ENCODE measurements at places on chromosomes 13 and 19.

- no peak for DNase-seq
Measured at GRCh38 chr19:48770266-48770665, 14.9 kb downstream of the FGF21 start.

DNA sequence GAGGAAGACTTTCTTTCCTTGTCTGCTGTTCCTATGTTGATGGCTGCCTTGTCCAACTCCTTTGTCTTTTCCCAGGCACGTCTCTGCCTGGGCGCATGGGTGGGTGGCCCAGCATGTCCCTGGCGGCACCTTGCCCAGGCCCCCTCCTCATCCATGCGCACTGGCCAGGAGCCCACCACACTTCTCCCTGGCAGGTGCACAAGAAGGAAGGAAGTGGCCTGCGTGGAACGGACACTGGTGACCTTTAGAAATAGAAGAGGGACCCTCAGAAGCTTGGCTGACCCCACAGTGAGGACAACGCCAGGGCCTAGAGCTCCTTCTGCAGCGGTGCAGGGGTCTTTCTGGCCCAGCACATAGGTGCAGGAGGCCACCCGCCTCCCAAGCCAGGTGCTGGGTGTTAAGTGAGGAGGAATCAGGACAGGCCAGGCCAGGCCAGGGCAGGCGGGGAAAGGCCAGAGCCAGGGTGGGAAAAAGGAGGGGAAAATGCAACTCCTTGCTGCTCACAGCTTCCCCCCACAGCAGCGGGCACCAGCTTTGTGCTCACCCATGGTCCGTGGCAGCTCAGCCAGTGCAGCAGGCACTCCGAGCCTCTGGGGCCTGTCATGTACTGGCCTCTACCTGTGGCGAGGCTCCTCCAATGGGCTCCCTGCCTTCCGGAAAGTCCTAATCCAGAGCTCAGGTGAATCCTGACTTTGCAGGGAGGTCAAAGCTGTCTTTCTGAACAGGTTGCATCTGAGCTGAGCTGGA is 104.0 kb downstream of the SOX1 start:
- DNase-seq: no peak

DNA sequence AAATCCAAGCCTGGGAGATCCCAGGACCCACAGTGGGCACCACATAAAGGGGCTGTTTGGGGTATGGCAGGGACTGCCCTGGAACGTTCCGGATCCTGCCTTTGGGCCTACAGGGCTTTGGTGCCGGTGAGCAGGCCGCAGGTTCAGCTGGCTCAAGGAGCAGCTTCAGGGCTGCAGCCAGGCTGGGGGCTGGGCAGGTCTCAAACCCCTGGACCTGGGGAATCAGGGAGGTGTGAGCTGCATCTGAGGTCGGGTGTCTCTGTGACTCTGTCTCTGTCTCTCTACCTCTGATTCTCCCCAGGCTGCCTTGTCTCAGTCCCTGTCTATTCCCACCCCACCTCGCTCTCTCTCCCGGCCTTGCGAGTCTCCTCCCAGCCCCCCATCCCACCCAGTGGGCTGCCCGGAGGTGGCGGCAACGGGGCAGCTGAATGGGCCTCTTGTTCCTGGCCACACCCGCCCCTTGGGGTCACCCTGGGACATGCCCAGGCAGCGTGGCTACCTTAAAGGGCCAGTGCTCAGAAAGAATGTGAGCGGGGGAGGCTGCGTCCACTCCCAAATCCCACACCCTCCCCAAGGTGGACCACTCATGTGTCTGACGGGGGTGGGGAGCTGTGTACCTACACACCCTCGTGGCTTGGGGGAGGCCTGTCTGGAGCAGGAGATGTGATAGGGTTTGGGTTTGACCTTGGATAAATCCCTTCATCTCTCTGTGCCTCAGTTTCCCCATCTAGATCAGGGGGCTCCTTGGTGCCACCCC is 31.1 kb downstream of the NFIC start:
- no peak for DNase-seq

DNA sequence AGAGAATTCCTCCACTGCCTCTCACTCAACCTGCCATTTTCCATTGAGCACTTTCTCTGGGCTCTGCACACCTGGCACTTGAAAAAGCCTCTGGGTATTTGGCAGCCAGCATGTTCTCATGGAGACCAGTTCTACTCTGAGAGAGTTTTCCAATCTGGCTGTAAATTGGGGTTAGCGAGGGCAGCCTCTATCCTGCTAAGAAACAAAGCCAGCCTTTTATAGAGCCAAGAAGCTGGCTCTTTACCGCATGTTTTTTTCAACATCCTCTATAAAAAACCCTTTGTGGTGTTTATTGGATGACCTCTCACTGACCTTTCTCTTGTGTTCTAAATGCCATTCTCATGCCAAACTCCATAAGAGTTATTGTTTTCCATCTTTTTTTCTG is 52.6 kb upstream of the RCBTB2 start:
- no peak for DNase-seq

DNA sequence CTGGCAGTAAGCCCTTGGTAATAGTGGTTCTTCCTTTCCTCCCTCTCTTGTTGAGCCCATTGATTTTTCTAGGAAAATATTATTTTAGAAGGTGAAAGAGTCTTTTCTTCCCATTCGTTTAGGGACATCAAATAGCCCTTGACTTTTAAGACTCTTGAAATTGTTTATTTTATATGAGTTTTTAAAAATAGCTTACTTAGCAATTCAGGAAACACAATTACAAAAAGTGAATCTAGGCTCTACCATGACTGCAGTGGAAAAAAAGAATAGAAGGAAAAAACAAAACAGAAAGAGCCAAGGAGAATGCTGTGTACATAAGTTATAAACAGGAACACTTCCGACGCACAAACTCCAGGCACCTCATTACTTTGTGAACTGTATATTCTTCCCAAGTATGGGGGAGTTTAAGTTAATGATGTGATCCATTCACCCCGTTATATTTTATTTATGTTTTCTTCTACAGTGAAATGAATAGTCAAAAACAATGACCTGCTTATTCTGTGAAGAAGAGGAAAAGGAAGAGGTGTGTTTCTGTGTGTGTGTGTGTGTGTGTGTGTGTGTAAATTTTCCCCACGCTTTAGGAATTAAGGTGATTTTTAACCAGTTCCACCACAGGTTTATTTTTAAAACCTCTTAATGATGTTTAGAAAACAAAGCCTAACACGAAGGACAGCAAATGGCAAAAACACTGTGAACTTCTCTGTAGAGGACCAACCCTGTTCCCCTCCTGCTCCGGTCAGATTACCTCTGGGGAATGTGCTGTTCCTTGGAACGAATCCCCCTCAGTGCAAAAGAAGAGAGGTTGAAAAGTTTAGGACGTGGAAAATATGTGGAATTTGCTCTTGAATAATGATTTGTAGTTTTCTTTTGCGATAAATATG is 266.3 kb downstream of the KLF5 start:
- no peak for DNase-seq

GRCh38 chr13:79171141-79172061 is 234.7 kb downstream of the RBM26 start:
- no peak for DNase-seq

Data from central memory CD4-positive, alpha-beta T cell (primary cell).